EL (cell line): ENCODE measurements at places on chromosomes 2 and 18.

DNA sequence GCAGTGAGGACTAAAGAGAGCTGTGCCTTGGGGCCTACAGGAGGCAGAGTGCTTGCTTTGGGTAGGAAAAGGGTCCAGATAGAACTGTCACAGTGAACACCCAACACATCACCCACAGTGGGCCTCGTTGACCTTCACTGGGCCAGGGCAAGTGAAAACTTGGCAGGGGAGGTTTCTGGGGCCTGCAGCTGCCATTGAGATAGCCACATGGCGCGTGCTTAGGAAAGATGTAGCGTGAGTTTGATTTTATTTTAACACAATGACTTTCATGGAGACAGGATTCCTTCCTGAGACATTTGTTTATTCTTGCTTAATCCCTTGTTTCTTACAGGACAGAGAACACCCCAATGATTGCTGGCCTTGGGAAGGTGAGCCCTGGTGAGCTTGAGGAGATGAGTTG is 9.3 kb upstream of the ESPNL start:
- DNase-seq, result no peak

DNA sequence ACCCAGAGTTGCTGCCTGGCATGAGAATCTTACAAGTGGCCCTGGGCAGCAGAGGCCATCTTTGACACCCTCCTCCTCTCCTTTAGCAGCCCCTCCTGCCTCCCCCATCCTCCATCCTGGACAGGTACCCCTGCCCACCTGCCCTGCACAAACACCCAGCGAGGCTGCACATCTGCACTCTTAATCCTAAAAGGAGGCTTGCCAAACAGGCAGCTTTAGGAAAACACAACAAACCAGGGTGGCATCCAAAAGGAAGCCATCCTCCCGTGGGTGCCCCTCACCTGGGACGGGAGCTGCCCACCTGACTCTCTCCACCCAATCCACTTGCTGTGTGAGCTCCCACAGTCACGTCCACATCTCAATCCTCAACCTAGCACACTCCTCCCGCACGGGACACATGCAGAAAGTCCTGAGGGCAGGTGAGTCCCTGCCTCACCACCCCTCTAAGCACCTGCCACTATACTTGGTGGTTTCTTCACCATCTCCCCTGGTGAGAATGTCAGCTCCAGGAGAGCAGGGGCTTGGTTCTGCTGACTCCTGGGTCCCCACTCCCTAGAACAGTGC is 5.8 kb downstream of the BIN1 start:
- DNase-seq, result no peak

DNA sequence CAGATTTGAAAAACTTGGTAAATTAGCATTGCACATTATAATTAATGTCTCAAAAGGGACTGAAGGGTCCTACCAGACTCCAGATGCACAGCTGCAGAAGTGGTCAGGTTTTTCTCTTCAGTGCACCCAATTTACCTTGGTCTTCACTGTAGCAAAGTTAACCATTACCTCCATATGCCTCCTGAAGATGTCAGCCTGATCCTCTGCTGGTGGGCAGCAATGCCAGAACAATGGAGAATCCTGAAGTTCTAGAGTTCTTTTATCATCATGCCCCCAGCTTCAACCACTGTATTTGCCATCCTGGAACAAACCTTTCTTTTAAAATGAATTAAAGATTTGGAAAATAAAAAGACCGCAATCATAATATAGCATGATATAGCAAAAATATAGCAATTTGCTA is 1774.8 kb upstream of the CELF4 start:
- no peak for DNase-seq

DNA sequence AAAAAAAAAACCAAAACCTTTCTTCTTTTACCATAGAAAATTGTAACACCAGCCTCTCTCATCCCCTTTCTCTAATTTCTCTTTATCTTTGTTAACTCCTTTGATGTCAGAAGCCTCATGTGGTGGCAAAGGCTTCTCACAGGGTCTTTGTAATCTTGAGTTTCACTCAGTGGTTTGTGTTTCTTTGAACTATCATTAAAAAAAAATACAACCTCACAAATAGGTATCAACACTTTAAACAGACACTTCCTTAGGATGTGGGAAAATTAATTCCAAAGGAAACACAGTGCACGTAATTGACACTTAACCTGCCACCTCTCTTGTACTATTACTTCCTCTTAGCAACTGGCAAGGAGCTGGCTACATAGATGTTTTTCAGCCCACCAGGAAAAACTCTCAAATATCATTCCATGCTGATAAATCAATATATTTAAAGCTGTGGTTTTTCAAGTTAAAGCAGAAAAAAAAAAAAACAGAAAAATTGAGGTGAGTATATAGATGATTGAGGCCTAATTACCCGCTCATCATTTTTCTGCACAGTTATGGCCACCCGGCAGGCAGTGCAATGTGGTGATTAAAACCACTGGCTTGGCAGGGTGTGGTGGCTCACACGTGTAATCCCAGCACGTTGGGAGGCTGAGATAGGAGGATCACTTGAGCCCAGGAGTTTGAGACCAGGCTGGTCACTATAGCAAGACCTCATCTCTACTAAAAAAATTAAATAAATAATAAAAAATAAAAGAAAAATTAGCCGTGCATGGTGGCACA is 193.5 kb downstream of the MYO3B start:
- no peak for DNase-seq

- no peak for DNase-seq
Observed at GRCh38 chr2:3595985-3596384, 1.1 kb downstream of the COLEC11 start.

DNA sequence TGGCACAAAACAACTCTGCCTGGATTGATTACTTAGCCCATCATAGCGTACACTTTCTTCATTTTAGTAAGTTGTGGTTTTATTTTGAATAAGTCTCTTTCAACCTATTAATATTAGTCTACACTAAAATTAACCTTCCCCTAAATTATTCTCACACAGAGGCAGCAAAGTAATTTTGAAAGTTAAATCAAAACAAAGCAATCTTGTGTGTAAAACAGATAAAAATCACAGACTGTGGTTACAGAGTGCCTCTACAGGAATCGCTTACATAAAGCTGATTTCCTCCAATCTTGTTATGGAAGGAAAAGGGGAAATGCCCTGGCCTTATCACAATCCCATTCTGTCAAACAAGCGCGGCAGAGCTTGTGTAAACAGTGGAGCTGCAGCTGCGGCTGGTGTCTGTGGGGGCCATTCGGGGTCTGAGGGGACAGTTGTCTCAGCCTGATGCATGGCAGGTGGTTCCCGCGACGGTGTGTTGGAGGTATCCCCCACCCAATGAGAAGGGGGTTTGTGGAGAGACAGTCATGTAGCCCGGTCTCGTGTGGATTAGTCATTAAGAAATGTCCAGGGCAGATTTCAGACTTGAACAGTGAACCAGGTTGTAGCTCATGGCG is 42.1 kb downstream of the BCL2L11 start:
- DNase-seq, result no peak

DNA sequence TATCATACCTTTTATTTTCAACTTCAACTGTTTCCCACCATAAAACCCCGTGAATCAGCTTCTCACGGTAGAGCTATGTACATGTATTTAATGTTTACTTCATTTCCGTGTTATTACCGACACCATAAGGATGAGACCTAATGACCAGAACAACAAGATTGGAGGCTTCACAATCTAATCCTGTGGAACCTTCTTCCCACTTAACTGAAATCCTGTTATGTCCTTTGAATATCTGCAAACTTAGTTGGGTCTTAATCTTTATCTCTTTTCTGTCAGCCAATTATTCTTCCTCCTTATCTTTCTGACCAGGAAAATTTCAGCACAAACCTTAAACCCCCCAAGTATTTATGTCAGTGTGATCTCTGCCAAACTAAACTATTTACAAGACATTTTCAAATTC is 214.4 kb downstream of the TMX3 start:
- no peak for DNase-seq

GRCh38 chr2:119491776-119492525 is 32.3 kb downstream of the SCTR start:
- DNase-seq, result peak; percentile 89

- DNase-seq, result no peak
Observed at GRCh38 chr18:77223221-77223639, 26.4 kb upstream of the GALR1 start.

GRCh38 chr18:72360634-72361033 is 183.5 kb downstream of the CBLN2 start:
- no peak for DNase-seq

GRCh38 chr2:195121341-195121740 is 535.7 kb upstream of the SLC39A10 start:
- no peak for DNase-seq

- no peak for DNase-seq
Observed at GRCh38 chr2:108835040-108835439, 48.5 kb downstream of the CCDC138 start.

- peak; percentile 13 for DNase-seq
Observed at GRCh38 chr18:8229787-8230186, 379.4 kb upstream of the RAB12 start.

DNA sequence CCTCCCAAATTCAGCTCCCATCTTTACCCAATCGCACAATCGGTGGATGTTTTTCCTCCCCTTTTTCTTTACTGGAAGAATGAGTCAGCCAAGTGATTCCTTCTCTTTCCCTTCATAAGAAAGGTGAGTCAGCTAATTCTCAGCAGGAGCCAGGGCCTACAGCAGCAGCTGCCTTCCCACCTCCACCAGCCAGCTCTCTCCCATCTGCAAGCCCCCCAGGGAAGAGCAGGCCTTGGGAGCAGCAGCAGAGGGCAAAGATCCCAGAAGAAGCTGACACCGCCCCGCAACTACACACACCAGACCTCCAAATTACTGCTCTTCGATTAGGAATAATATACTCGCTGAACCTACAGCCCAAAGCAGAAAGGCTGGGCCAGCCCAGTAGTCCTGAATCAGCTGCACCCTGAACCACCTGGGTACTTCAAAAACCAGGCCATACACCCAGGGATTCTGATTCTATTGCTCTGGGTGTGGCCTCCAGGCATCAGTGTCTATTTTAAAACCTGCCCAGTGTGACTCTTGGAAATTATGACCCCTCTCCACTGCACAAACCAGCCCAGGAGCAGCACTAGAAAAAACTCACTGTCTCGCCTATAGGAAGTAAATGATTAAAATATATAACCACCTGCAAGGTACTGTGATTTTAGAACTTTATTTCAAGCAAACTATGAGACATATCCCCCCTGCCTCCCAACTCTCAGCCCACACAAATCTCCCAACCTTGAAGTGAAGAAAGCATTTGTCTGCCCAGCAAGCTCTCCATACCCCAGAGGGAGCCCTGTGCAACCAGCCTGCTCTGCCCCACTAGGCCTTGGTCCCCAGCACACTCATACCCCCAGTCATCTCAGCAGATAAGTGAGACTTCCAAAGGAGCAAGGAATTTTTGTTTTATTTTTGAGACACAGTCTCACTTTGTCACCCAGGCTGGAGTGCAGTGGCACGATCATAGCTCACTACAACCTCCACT is 7.3 kb downstream of the SFXN5 start:
- DNase-seq, result peak; percentile 82

GRCh38 chr18:31429623-31430022 is 17.9 kb upstream of the DSG3 start:
- no peak for DNase-seq

DNA sequence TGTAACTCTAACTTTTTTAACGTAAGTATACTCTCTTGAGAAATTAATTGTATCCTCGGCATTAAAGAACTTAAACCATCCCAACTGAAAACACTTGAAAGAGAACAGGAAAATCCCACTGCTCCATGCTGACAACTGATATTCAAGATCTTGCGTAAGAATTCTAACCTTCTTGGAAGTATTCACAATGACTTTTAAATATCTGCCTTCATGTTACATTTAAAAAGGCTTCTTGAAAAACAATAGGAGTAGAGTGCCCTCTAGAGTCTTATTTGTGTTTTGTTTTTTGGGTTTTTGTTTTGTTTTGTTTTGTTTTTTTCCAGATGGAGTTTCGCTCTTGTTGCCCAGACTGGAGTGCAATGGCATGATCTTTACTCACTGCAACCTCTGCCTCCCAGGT is 65.4 kb upstream of the DNAJC10 start:
- peak; percentile 59 for DNase-seq

GRCh38 chr2:30404319-30405259 is 42.5 kb upstream of the LCLAT1 start:
- DNase-seq, result no peak

DNA sequence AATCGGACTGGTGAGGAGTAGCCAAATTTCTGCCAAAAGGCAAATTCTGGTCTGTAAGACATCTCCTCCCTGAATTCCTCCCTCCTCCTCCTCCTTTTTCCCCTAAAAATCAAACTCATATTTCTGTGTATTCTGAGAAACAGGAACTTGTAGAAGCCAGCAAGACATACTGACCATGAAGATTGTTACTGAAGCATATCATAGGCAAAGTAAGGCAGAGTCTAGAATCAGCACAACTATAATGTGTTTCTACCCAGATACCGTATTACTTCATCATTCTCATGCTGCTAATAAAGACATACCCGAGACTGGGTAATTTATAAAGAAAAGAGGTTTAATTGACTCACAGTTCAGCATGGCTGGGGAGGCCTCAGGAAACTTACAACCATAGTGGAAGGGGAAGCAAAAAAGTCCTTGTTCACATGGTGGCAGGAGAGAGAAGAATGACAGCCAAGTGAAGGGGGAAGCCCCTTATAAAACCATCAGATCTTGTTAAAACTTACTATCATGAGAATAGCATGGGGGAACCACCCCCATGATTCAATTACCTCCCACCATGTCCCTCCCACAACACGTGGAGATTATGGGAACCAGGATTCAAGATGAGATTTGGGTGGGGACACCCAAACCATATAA is 24.9 kb upstream of the EPC2 start:
- DNase-seq, result no peak

DNA sequence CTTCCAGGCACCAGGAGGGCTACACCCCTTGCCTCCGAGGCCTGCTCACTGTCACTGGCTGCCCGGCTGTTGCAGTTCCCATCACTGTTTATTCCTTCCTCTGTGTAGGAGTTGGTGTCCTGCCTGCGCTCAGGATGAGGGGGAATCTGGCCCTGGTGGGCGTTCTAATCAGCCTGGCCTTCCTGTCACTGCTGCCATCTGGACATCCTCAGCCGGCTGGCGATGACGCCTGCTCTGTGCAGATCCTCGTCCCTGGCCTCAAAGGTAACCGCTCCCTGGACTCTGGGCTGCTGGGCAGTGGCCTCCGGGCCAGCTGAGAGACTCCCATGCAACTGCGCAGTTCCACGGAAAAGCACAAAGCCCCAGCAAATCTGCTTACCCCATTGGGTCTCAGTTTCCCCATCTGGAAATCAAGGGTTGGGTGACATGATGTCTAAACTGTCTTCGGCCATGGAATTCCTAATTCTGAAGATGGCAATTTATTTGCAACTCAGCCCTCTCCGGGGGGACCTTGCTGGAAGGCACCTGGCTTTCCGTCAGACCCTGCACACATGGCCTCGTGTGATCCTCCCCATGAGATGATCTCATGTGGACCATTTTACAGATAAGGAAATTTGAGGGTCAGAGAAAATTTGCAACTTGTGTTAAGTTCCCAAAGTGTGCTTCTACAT is 9.4 kb downstream of the COLEC11 start:
- no peak for DNase-seq
